K562 (cell line): ENCODE measurements at places on chromosomes 11 and 22. TPM values are rescaled to one million over a fixed set of nuclear protein-coding genes. Genes with fewer than 3 reads are reported as not detected.

GRCh38 chr11:18280438-18281045 lies 14.5 kb downstream of the SAA1 start:
- DNase-seq, result no peak
- peaks cover 60% of the 10 kb centered on the region for H3K36me3 ChIP-seq
- H3K27ac ChIP-seq, result no peak overlapping the region
- no peaks in the 10 kb centered on the region for H3K27me3 ChIP-seq

DNA sequence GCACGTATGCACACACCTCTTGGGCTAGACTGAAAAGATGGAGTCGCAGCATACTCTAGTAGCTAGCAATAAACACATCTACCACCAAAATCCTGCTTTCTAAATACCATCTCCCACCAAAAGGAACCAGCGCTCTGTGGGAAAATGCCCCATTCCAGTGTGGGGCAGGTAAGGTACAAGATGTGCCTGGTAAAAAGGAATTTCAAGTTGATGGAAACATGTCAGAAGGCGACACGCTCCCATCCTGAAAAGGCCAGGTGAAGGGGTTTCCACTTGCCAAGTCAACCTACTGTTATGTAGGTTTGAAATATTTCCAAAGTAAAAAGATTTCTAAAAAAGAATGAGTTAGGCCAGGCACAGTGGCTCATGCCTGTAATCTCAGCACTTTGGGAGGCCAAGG lies 8.8 kb downstream of the DGCR2 start:
- H3K4me1 ChIP-seq, result peaks cover 45% of the 10 kb centered on the region
- DNase-seq, result no peak
- H3K27me3 ChIP-seq, result no peaks in the 10 kb centered on the region
- no peak overlapping the region for H3K4me3 ChIP-seq

GRCh38 chr11:132096132-132096825 lies 725.9 kb downstream of the NTM start:
- no peak for DNase-seq
- no peaks in the 10 kb centered on the region for H3K4me1 ChIP-seq
- no peaks in the 10 kb centered on the region for H3K27me3 ChIP-seq
- H3K27ac ChIP-seq, result no peak overlapping the region

DNA sequence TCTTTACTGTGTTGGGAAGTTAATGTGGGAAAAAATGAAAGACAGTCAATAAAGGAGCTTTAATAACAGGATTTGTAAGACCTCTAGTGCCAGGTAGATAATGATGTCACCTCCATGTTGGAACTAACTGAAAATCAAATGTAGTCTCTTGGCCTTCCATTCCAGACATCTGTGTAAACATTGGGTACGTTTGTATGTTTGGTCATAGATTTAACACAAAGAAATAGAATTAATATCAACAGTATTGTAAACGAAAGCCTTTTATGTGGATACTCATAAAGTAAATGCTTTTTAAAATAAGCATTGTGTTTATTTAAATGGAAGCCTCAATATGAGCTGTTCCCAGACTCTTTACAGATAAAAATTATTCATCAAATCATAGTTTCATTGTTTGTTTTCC lies 605.7 kb downstream of the METTL15 start:
- no peaks in the 10 kb centered on the region for H3K27me3 ChIP-seq
- no peak overlapping the region for H3K4me3 ChIP-seq
- H3K4me1 ChIP-seq, result no peaks in the 10 kb centered on the region
- no peaks in the 10 kb centered on the region for H3K36me3 ChIP-seq
- no peak overlapping the region for H3K27ac ChIP-seq
- DNase-seq, result no peak

GRCh38 chr11:12827929-12828812 lies 153.9 kb downstream of the TEAD1 start:
- H3K4me1 ChIP-seq, result peaks cover 9% of the 10 kb centered on the region
- peak overlapping the region; percentile 18 for H3K4me3 ChIP-seq
- DNase-seq, result peak; percentile 68
- no peaks in the 10 kb centered on the region for H3K36me3 ChIP-seq
- H3K27me3 ChIP-seq, result no peaks in the 10 kb centered on the region

DNA sequence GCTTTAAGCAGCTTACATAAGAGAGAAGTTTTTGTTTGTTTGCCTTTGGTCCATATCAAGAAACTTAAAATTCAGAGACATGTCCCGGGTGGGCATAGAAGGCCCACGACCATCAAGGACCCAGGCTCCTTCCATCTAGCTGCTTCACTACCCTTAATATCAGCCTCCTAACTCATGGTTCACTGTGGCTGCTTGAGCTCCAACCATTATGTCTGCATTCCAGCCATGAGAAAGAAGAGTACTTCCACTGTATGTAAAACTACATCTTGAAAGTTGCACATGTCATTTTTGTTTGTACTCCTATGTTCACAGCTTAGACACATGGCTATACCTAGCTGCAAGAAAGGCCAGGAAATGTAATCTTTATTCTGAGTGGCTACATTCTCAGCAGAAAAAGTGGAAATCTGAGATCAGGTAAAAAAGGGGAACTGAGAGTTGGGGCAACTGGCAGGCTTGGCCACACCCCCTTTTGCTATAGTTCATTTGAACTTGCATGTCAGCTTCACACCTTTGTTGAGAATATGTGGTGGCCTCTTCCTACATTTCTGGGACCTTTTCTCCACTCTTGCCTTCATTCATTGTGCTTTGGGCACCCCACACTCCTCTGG lies 81.3 kb upstream of the TP53I11 start:
- no peaks in the 10 kb centered on the region for H3K4me1 ChIP-seq
- H3K27me3 ChIP-seq, result peaks cover 10% of the 10 kb centered on the region
- no peak for DNase-seq
- no peak overlapping the region for H3K27ac ChIP-seq
- no peak overlapping the region for H3K4me3 ChIP-seq

GRCh38 chr11:30452114-30452513 lies 129.2 kb downstream of the ARL14EP start:
- no peaks in the 10 kb centered on the region for H3K4me1 ChIP-seq
- no peaks in the 10 kb centered on the region; the same call in 2 of the 3 replicates for H3K27me3 ChIP-seq
- no peak overlapping the region for H3K4me3 ChIP-seq
- no peak overlapping the region for H3K27ac ChIP-seq

DNA sequence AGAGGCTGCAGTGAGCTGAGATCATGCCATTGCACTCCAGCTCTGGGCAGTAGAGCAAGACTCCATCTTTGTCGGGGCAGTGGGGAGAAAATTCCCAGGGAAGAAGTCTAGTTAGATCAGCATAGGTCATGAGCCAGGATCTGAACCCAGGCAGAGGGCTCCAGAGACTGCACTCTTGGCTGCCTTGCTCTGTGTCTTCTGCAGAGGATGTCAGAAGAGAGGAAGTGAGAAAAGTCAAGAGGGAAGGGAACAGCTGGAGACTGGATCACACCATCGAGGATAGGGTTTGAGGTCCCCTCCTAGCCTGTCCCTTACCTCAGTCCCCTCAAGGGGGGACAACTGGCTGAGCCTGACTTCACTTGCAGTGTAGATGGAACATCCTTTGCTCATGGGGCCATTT lies 5.8 kb downstream of the MYOD1 start:
- H3K27ac ChIP-seq, result no peak overlapping the region
- no peaks in the 10 kb centered on the region for H3K27me3 ChIP-seq
- no peak for DNase-seq
- no peak overlapping the region for H3K4me3 ChIP-seq
- no peaks in the 10 kb centered on the region for H3K36me3 ChIP-seq
- H3K4me1 ChIP-seq, result no peaks in the 10 kb centered on the region

GRCh38 chr11:76810151-76810853 lies 27.1 kb downstream of the TSKU start:
- H3K4me1 ChIP-seq, result peaks cover 17% of the 10 kb centered on the region
- no peaks in the 10 kb centered on the region for H3K27me3 ChIP-seq
- H3K27ac ChIP-seq, result no peak overlapping the region
- no peak for DNase-seq
- H3K36me3 ChIP-seq, result no peaks in the 10 kb centered on the region

DNA sequence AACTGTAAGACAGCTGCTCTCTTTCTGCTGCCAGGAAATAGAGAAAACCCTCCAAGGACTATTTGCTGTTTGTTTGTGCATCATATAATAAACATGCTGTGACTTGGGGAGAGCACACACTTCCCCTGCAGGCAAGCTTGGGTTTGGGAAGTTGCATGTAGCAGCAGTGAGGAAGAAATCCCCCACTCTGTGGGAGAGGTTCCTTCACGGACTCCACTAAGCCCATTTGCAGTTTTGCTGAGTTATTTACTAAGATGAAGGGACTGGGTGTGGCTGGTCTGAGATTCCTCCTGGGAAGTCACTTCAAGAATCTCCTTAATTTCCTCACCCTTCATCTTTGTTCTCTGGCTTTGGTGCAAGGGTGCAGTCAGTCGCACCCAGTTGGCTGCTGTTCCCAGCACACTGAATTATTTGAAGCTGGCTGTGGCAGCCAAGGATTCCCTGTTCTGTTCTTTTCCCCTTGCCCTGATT lies 104.9 kb downstream of the ARFGAP2 start:
- no peak overlapping the region for H3K27ac ChIP-seq
- no peak for DNase-seq
- no peaks in the 10 kb centered on the region for H3K27me3 ChIP-seq

The C2CD3 gene
- 17.6 and 18.5 TPM in 2 replicates for total RNA-seq

The CD3E gene
- total RNA-seq, result 0.62 and 1.1 TPM in 2 replicates

The SCN2B gene
- not detected in 2 replicates for total RNA-seq

The BATF2 gene
- 8.7 TPM in 2 replicates for total RNA-seq

The APOA1 gene
- total RNA-seq, result 1.8 TPM in 2 replicates

The F2 gene
- 0.16 and 0.22 TPM in 2 replicates for total RNA-seq
